ENCODE measurements at places on chromosomes 1 and 21. TPM values are rescaled to one million over a fixed set of nuclear protein-coding genes. Genes with fewer than 3 reads are reported as not detected.

Gene EFNA1
- 133 TPM for total RNA-seq

Gene PRAMEF9
- total RNA-seq: not detected

Gene PLA2G5
- 0.47 TPM for total RNA-seq

Gene TFAP2E
- 1.0 TPM for total RNA-seq

Gene TRIM17
- 6.5 TPM for total RNA-seq

Gene HPDL
- total RNA-seq: 0.66 TPM

Gene CNR2
- 0.57 TPM for total RNA-seq

Gene CFHR3
- total RNA-seq: 2.1 TPM

Gene UBXN10
- 12.6 TPM for total RNA-seq

Gene OR2M3
- total RNA-seq: not detected

Gene RGS4
- 3.1 TPM for total RNA-seq

Gene S100A3
- total RNA-seq: 8.4 TPM

Gene PYHIN1
- 3.9 TPM for total RNA-seq

Gene TBCE
- 15.1 TPM for total RNA-seq

Gene HES3
- total RNA-seq: not detected

Gene LRRC8B
- 15.1 TPM for total RNA-seq

Gene S100A14
- total RNA-seq: 75.9 TPM

Gene LCE3D
- not detected for total RNA-seq

Gene MMEL1
- total RNA-seq: 4.0 TPM

Gene BLACAT1
- 4.3 TPM for total RNA-seq

Gene LCE1F
- total RNA-seq: not detected

Gene DARS2
- 19.6 TPM for total RNA-seq

Gene PPOX
- total RNA-seq: 23.6 TPM

Gene PCP4L1
- 1.3 TPM for total RNA-seq

Gene MTARC1
- 11.0 TPM for total RNA-seq

Gene SPATA45
- 0.57 TPM for total RNA-seq

Gene MCOLN2
- 3.1 TPM for total RNA-seq

Gene JAM2
- 12.0 TPM for total RNA-seq

Gene SPRR2A
- total RNA-seq: 0.60 TPM

Gene LRRN2
- 14.4 TPM for total RNA-seq

Gene TDRD5
- total RNA-seq: 0.47 TPM

Gene FAM177B
- 1.1 TPM for total RNA-seq

Gene ADAM30
- total RNA-seq: not detected
